Mucosa of descending colon (tissue), 3 donors: ENCODE measurements at places on chromosomes 6 and 20. TPM values are rescaled to one million over a fixed set of nuclear protein-coding genes. Genes with fewer than 3 reads are reported as not detected.

The TRIM40 gene
- total RNA-seq, result 33.4 TPM

The OR2H2 gene
- total RNA-seq, result not detected

The TSPO2 gene
- not detected for total RNA-seq

DNA sequence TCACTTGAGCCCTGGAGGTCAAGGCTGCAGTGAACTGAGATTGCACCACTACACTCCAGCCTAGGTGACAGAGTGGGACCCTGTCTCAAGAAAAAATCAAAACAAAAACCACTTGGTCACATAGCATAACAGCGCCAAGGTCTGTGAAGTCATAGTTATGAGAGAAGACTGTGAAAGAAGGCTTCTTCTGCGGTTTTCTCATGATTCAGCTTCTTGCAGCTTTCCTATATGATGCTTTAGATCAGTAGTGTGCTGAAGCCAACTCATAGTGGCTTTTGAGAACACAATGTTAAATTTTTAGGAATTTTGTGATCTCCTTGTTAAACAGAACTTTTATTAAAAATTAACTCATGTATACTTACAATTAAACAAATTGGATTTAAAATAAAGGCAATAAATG, 136.2 kb upstream of the GLP1R start:
- DNase-seq, result no peak
